ENCODE measurements at places on chromosomes 1 and 21.

GRCh38 chr1:232045139-232045994 is 418.8 kb downstream of the DISC1 start:
- DNase-seq, result no peak

DNA sequence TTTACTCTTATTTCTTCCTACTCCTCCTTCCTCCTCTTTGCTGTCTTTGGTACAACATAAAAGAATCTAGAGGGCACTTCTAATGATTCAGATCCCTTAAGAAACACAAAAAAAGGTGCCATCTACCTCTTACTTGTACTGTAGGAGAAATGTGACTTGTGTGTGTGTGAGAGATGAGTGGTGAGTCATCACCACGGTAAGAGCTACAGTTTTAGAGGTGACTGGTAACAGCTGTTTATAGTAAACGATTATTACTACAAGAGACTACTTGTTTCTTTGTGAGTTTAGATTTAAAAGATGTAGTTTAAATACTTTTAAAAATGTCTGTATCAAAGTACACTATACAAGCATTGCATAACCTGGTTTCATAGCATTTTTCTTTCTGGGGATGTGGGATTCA is 40.4 kb downstream of the SLC35D1 start:
- no peak for DNase-seq

DNA sequence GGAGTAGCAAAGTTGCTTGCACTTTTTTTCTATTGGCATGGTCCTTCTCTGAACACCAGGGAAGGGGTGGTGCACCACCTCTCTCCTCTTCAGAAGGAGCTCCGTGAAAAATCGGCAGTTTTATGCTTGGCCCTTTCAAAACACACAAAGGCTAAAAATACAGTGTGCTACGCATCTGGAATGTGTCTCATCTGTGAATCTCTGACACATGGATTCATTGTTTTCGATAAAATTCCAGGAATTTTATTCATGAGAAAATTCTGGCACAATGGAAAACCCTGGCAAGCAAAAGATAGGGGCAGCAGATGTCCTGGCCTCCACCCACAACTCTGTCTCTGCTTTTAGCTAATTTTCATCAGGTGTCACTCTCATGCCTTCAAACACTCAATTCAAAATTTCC is 42.9 kb downstream of the ERG start:
- DNase-seq, result no peak

DNA sequence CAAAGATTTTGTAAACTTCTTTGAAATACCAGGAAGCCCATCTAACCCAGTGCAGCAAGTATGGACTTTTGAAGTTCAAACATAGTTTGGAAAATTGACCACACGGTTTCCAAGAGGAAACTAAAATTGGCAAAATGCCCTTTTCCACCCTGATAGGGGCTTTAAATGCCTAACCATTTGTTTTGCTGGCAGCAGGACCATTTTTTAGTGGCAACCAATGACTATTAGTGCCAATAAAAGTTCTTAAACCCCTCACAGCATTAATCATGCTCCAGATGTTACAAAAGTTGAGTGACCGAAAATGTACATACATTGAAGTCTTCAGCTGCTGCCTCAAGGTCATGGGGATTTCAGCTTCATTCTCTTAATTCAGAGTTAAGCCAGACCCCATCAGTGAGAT is 46.4 kb upstream of the ENAH start:
- DNase-seq, result no peak

GRCh38 chr1:244239261-244239770 is 188.2 kb downstream of the ZBTB18 start:
- DNase-seq, result no peak

DNA sequence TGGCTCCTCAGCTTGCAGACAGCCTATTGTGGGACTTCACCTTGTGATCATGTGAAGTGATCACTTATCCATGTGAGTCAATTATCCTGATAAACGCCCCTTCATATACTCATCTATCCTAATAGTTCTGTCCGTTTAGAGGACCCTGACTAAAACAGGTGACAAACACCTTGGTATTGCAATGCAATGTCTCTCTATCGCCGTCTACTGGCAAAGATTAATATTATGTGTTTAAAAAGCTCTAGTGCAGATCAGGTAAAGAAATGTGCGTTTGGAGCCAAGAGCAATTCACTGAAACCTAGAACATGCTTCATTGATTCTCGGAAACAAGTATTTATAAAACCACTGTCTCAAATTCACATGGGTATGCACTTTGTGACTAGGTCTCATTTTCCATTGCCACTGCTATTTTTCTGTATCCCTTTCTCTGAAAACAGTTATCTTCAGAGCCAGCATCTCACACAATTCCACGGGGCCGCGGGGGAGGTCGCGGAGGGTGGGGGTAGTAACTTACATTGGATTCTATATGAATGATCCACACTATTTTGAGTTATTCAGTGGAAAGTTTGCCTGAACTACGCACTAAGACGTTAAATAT is 554.6 kb upstream of the NCAM2 start:
- DNase-seq, result no peak

All from CD4-positive, alpha-beta T cell treated with Interleukin-10 for 1 hour (primary cell).